ENCODE measurements at places on chromosomes 6 and 20.
A peak's percentile ranks its signal among the peaks of the same experiment; 100 is the strongest.

DNA sequence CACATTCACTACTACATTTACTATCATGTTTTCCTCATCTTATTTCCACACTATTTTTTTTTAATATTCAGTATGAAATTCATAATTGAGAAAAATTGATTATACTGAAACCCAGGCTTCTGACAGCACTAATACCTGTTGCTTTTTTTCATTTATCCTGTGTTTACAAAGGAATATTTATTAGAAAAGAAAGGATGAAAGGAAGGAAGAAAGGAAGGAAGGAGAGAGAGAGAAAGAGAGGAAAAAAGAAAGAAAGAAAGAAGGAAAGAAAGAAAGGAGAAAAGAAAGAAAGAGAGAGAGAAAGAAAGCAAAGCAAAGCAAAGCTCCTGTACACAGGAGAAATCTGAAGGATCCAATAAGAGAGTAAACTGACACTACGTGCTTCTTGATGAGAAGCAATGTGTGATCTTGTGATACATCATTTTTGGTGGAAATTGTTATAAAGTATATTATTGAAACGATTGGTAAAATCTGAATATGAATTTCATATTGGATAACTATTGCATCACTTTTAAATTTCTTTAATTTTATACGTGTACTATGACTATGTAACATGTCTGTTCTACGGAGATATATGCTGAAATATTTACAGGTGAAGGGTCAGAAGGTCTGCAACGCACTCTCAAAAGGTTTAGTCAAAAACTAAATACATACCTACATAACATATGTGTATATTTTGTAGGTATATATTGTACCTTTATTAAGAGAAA is 43.9 kb downstream of the DEFB114 start:
- DNase-seq = no peak

DNA sequence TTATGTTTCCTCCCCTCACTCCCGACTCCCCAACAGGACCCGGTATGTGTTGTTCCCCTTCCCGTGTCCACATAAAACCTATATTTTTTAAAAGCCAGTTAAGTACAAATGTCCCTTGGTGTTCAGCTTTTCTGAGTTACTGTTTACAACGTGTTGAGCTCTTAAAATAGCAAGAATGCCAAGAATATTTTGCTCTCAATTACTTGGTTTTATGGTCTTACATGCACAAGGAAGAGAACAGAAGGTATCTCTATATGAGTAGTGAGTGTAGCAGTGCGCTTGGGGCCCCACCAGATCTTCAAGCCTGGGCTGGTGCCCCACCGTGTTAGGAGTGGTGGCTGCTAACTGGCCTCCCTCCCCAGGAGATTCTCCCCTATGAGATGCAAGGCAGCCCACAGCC is 75.3 kb downstream of the RIN2 start:
- no peak for DNase-seq

- DNase-seq = no peak
Observed at GRCh38 chr6:18632670-18633410, 245.7 kb downstream of the RNF144B start.

- no peak for DNase-seq
Observed at GRCh38 chr20:58511861-58512260, 3.3 kb downstream of the APCDD1L start.

DNA sequence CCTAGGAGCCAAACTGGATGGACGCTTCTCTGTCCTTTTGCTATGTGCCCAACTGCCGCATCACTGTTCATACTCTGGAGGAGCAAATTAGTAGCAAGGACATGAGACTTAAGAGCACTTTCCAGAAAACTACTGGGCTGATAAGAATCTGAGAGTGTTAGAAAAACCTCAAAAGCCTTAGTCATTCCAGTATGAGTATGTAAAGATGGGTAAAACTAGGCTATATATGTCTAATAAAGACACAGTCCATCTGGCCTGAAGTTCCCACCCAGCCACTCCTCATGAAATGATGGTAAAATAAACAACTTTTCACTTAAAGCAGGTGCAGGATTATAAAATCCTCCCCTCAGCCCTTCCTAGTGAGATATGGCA is 30.6 kb downstream of the SHLD1 start:
- DNase-seq = no peak

- DNase-seq = peak; percentile 6
Observed at GRCh38 chr6:125379174-125379573, 77.4 kb upstream of the HDDC2 start.

GRCh38 chr6:106488494-106489370 is 128.2 kb downstream of the CRYBG1 start:
- no peak for DNase-seq

GRCh38 chr6:27492631-27493190 is 19.8 kb upstream of the ZNF184 start:
- DNase-seq = no peak

DNA sequence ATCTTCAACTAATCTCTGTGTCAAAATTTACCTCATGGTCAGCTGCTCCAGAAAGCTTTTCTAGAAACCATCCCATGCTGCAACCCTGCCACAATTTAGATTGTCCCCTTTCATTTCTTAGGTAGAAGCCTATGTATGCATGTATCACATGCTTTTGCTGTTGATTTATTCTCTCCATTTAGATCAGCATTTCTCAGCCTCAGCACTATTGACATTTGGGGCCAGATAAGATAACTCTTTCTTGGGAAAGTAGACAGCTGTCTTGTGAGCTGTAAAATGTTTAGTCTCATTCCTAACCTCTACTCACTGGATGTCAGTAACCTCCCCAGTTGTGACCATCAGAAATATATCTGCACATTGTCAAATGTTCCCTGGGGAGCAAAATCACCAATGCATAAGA is 99.0 kb downstream of the PLCB1 start:
- no peak for DNase-seq

DNA sequence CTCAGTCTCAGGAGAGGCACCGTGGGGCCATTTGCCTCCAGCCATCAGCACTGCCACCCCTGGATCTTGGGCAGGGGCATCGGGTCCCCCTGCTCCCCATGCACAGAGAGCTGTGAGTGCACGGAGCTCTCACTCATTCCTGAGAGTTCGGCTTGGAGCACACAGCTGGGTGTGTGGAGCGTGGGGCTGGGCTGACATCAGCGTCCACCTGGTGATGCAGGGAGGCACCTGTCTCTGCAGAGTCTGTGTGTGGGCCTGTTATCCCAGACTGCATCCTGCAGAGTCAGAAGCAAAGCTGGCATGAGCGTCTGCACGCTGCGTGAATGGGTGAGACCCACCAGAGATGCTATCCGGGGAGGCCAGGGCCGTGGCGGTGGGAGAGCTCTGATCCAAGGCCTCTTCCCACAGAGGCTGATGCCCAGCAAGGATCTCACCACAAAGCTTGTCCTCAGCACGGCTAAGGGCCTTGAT is 248.8 kb upstream of the AFDN start:
- DNase-seq = no peak

- DNase-seq = no peak
Observed at GRCh38 chr6:130932438-130932837, 105.2 kb downstream of the SMLR1 start.

- no peak for DNase-seq
Observed at GRCh38 chr6:22145376-22145775, 151.5 kb downstream of the PRL start.

- DNase-seq = peak; percentile 36
Observed at GRCh38 chr6:134272374-134272773, 45.5 kb downstream of the SGK1 start.

GRCh38 chr6:131070061-131070460 is 7.0 kb upstream of the EPB41L2 start:
- DNase-seq = no peak

GRCh38 chr6:106637717-106638341 is 8.5 kb downstream of the QRSL1 start:
- DNase-seq = peak; percentile 22

DNA sequence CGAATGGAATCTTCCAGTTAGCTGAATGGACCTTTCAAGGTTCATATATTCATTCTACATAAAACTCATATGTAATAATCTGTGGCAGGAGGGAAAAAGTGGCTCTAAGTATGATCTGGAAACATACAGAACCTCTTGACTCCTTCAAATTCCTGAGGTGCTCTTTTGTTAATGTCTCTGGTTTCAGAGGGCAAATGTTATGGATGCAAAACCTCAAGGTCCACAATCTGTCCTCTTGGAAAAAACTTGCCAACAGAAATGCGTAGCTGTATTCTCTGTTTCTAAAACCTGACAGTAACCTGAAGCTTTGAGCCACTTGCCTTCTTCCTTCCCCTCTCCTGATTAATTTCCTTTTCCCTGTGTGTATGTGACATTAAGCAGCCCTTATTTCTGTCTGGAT is 80.9 kb upstream of the SUPT3H start:
- no peak for DNase-seq

- DNase-seq = no peak
Observed at GRCh38 chr20:8121666-8122065, 10.4 kb upstream of the PLCB1 start.

GRCh38 chr6:42090819-42091717 is 40.7 kb downstream of the TAF8 start:
- no peak for DNase-seq

- no peak for DNase-seq
Observed at GRCh38 chr20:49872056-49872455, 43.3 kb downstream of the SPATA2 start.

GRCh38 chr6:89110284-89110683 is 7.6 kb downstream of the SRSF12 start:
- DNase-seq = no peak

DNA sequence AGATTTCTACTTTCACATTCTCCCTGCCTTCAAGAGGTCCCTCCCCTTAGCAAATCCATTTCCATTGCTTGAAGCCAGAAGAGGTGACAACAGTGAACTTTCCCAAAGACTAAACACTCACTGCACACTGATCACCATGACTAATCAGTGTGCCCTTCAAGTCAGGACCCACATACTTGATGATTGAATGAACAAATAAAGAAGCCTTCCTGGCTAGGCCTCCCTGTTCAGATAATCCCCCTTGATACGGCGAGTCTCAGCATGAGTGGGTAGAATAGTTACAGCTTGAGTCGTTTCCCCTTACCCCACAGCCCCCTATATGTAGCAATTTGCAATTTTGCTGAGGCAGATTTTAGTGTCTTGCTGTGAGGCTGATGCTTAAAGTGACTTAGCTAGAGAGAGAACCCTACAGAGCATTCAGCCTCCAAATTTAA is 102.2 kb downstream of the UNC5CL start:
- DNase-seq = no peak

Data from CD4-positive, CD25-positive, alpha-beta regulatory T cell (primary cell).